ENCODE measurements at places on chromosomes 1 and 21. TPM values are rescaled to one million over a fixed set of nuclear protein-coding genes. Genes with fewer than 3 reads are reported as not detected.

NR5A2 gene
- total RNA-seq = 0.10 TPM

DNA sequence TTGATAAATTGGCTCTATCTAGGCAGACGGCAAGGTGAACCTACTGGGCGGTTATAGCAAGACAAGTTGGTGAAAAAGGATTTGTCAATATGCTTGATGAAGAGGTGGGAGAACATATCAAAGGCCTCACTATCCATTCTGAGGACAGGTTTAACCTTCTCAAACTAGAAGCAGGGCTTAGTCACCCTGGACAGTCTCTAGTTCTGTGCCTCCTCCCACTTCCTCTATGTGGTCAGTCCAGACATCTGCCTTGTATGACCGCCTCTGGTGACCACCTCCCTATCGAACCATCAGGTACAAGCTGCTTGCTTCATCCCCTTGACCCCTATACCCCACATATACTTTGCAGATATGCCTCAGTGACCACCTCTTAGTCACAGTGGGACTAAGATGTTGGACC, 2.3 kb upstream of the SCYL3 start:
- no peak for DNase-seq

KPRP gene
- total RNA-seq = not detected

RHOU gene
- 1.7 TPM for total RNA-seq

DNA sequence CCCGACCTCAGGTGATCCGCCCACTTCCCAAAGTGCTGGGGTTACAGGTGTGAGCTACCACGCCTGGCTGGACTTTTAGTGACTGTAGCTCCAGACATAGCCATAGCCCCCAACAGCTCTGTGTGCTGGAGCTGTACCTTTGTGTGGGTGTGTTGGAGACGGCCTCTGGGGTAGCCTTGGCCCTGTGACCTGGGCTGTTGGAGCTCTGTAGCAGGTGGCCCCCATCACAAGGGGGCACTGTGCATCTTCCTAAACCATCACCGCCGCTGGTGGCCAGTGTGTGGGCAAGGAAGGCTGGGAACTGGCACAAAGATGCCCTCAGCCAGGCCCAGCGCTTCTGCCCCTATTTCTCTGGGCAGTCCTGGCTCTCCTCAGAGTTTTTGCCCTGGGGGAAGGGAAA, 38.4 kb upstream of the FOXO6 start:
- peak; percentile 30 for DNase-seq

GRCh38 chr1:1236945-1237873, 5.2 kb downstream of the B3GALT6 start:
- no peak for DNase-seq

DNA sequence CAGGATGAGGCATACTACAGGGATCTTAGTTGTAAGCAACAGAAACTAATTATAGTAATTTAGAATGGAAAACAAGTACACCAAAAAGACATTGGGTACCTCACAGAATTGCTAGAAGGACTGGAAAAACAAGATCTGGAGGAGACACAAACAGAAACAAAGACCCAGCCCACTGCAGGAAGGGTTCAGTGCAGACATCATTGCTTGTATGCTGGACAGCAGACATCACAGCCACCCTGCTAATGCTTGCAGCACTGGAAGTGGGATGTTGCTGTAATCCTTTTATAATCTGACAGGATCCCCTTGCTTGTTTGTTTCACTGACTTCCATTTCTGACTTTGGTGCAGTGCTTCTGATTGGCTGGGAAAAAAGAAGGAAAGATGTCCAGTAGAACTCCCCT, 111.4 kb upstream of the ZNF678 start:
- DNase-seq = no peak

CFHR3 gene
- total RNA-seq = 5.0 TPM

ASCL5 gene
- total RNA-seq = 0.15 TPM

Data from NCI-H460 (cell line).